Iris pigment epithelial cell (primary cell): ENCODE measurements at places on chromosomes 1 and 21.

DNA sequence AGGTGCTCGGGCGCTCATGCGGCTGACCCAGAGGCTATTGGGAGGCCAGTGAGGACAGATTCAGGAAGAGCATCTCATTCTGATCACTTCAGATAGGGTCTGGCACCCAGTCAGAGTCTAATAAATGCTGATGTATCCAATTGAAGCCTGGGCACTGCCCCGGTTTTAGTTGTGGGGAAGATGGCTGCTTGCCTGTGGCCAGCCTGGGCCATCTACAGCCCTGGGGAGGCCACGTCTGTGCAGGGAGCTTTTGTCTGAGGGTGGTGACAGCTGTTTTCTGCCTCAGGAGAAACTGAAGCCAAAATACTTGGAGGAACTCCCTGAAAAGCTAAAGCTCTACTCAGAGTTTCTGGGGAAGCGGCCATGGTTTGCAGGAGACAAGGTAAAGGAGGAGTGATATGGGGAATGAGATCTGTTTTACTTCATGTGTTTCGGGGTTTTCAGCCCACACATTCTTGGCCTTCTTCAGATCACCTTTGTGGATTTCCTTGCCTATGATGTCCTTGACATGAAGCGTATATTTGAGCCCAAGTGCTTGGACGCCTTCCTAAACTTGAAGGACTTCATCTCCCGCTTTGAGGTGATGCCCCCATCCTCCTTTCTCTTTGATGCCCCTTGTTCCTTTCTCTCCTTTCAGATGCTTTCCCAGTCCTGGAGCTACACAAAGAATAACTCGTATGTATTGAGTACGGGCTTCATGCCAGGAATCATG lies 2.8 kb downstream of the GSTM5 start:
- DNase-seq, result no peak

GRCh38 chr1:165695031-165695430 lies 3.3 kb downstream of the ALDH9A1 start:
- no peak for DNase-seq

DNA sequence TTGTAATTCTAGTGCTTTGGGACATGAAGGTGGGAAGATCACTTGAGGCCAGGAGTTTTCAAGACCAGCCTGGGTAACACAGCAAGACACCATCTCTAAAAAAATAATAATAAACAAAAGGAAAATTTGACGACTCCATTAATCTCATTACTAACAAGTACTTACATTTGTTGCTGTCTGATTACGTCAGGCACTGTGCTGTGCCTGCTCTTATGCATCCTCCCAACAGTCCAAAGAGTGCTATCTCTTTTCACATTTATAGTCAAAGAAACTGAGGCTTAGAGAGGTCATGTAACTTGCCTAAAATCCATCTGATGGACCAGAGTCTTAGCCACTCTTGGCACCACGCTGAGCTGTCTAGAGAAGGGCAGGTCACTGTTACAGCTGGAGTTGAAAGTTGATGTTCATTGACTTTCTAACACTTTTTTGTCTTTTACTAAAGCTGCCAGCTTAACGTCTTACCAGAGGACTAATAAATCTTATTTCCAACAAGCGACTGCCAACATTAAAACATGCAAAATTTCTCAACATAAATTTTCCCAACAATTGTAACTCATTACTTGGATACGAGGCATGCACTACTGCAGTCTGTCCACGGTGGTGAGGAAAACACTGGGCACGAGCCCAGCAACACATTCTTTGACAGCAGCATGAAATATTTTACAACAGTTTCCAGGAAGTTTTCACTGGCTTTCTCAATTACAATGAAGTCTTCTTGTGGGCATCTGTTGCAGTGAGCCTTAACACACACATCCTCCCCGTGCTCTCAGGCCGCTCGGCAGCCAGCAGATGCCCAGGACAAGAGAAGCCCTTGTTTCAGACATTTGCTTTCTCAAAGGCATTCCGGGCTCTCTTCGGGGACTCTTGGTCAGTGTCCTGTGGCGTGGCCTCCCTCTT lies 262.9 kb upstream of the PROX1 start:
- peak; percentile 4 for DNase-seq

GRCh38 chr1:220338759-220339158 lies 66.5 kb upstream of the RAB3GAP2 start:
- no peak for DNase-seq

DNA sequence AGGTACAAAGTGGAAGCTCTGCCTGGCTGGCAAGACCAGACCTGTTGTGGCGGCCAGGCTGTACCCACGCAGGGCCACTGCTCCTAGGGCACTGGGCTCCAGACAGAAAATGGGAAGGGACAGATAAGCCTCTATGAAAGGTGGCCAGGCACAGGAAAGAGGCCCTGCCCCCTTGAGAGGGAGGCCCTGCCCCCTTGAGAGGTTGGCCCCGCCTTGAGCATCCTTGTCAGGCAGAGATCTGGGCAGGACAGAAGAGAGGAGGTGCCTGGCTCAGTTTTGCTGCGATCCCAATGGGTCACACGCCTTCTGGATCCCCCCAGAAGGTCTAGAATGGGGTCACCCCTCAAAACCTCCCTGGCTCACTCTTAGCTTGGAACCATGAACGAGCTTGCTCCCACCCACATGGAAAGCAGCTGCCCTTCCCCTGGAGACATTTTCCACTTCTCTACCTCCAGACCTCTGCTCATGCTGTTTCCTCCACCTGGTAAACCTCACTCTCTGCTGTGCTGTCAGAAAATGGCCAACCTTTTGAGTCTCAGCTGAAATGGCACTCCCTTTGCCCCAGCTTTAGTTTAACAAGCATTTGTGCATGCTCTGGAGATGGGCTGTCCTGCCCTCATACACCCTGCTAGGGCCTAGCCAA lies 17.5 kb upstream of the ECE1 start:
- DNase-seq, result no peak

GRCh38 chr1:56547977-56548376 lies 31.4 kb downstream of the PLPP3 start:
- DNase-seq, result no peak

DNA sequence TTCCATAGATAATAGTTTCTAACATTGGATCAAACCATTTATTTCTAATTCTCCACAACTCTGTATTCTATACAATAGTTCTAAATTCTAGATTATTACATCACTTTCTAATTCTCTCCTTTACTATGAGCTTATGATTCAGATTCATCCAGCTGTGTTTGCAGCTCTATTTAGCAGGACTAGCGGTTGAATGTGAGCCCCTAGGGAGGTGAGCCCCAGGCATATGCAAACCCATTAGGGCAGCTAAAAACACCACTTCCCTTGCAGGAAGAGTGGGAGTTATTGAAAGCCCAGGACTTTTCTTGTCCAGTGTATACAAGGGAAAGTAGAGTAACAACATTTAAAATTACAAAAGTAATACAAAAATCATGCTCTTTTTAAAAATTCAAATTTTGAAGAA lies 56.9 kb downstream of the KRTAP19-8 start:
- no peak for DNase-seq
